ENCODE measurements at places on chromosomes 13 and 19.

DNA sequence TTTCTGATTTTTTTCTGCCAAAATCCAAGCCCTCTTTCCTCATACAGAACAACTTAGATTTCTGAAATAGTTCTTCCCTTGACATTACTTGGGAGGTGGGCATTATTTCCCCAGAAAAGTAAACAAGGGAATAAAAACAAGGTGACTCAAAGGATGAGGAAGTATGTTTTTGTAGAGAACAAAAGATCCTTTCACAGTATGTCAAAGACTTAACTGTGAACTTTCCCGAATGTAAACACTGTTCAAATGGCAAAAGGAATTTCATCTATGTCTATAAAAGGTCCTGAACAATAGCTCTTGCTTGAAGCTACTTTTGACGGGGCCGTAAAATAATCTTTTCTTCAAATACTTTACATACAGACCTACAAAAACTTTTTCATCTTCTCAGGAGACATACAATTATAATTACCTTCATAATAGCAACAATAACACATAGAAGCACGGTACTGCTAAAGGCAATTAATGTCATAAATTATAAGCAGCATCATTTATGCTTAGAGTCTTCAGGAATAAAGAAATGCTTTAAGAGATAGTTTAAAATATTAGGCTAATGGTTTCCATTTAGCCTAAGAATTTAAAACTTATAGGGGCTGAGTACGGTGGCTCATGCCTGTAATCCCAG is 191.1 kb downstream of the RGCC start:
- DNase-seq, result peak; percentile 33

- DNase-seq, result no peak
Observed at GRCh38 chr13:98325724-98326123, 148.7 kb upstream of the RNF113B start.

- no peak for DNase-seq
Observed at GRCh38 chr13:93708308-93709075, 481.9 kb downstream of the GPC6 start.

DNA sequence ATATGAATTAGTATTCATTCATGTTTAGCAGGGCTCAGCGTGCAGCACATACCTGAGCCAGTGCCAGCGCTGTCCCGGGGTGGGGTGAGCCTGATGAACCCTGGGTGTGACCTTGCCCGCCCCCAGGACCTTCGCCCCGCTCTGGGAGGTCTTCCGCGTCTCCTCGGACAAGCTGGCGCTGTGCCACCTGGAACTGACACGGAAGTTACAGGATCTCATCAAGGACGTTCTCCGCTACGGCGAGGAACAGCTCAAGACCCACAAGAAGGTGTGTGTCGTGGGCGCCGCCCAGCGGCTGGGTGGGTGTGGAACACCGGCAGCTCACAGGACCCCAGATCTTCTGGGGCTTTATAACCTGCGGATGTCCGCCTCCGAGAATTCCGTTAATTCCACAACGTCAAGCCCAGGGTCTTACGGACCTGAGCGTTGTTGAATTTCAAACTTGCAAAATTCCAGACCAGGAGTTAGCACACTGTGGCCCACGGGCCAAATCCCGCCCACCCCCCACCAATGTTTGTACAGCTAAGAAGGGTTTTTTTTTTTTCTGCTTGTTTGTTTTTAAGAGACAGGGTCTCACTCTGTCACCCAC is 15.4 kb downstream of the FCHO1 start:
- DNase-seq, result peak; percentile 95

DNA sequence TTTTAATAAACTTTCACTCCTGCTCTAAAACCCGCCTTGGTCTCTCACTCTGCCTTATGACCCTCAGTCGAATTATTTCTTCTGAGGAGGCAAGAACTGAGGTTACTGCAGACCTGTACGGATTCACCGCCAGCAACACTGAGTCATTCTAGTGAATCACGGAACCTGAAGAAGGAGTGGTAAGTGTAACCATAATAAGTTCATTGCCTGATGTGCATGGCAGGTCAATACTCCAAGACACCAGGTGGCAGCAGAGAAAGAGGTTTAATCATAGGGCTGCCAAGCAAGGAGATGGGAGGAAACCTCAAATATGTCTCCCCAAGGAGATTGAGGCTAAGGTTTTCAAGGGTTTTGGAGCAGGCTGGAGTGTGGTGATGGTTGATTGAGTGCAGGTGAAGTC is 204.3 kb upstream of the IPO5 start:
- DNase-seq, result peak; percentile 15

- no peak for DNase-seq
Observed at GRCh38 chr19:4376028-4376670, 24.2 kb downstream of the SH3GL1 start.

DNA sequence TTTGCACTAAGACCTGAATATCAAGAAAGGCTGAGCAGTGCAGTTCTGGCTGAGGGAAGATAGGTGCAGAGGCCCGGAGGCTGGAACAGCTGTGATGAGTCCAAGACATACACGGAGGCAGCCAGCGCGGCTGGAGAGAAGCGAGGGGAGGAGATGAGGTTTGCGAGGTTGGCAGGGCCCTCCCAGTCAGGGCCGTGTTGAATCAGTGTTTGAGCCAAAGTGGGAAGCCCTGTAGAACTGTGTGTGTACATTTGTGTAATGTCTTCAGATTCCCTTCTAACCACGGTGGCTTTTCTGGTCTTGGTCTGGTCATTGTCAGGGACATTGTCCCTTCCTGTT is 34.9 kb downstream of the PAK4 start:
- no peak for DNase-seq

DNA sequence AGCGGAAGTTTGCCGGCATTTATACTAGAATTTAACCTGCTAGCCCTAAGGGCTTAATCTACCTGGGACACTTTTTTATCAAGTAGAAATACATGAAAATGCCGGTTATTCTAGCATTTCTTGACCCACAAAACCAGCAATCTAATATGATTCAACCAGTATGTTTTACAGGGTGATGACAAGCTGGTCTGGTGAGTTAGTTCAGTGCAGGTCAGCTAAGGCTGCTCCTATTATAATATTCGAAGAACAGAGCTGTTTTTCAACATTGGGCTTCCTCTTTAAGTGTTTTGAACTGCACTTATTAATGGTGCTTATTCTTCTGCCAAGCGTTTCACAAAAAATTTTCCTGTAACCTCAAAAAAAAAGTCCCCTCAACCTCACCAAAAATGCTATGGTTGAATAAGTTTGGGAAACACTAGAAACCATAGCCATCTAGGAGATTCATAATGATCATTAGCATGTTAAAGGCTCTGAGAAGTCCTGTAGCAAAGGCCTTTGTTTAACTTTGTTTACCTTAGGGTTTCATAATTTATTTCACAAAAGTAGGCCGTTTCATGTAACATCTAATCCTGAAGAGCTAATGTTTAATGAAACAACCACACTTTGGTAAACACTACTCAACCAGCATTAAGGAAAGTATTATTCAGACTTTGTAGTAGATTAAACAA is 526.6 kb downstream of the KLF12 start:
- no peak for DNase-seq

DNA sequence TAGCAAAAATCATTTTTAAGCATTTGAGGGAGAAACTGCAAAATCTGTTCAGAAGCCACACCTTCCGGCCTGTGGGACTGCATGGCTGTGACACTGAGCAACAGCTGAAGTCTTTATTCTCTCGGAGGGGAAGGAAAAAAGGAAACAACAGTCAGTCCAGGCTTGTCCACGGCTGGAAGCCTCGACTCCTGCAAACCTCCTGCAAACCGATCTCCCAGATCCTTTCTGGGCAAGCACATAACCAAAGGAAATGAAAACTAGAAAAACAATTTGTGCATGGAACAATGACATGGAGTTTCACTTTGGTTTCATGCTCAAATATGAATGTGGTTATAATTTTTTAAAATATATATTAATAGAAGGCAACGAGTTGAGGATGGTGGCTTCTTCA is 1.0 kb downstream of the COL4A1 start:
- DNase-seq, result no peak

DNA sequence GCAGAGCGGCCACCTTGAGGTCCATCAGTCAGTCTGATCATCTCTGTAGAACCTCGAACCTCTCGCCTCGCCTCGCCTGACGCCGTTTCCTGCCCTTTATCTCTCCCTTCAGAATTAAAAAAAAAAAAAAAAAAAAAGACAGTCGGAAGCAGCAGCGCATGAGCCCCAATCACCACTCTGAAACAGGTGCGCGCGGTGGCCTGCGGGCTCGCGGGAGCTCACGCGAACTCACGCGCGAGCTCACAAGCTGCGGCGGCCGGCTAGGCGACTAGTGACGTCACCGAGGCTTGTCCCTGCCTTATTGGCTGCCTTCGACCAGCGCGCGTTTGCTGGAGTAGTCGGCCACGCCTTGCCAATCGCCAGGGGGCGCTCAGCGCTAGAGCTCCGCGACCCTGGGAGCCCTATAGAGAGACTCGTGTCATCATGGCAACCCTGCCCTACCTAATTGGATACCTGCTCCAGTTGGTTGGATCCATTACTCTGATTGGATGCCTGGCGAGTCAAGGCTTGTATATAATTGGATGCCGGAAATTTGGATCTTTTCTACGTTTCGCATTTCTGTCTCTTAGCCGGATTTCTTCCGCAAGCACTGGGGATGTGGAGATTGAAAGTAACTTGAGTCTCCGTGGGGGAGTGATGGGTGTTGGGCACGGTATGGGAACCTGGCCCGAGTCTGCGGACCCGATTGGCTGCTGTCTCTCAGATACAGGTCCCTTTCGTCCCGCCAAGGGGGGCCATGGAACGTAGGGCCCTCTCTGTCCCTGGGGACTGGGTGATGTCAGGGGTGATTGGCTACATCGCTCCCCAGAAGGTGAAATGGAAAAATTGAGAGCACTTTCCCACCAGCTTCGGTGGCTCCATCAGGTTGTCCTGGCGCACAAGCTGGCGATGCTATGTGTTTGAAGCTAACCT is 31.6 kb downstream of the SYT3 start:
- peak; percentile 100 for DNase-seq

DNA sequence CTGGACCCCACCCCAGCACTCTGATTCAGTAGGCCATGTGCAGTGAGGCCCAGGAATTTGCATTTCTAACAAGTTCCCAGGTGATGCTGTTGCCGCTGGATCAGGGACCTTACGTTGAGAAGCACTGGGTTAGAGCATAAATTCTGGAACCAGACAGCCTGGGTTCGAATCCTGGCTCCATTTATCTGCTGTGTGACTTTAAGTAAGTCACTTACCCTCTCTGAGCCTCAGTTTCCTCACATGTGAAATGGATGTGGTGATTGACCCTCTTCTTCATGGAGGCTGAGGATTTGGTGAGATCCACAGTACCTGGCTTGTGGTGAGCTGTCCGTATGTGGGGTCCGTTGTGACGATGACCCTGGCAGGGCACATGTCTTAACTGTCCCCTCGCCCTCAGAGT is 15.9 kb downstream of the HIPK4 start:
- DNase-seq, result no peak

GRCh38 chr19:2096034-2096479 is at the start of gene MOB3A:
TSS of gene MOB3A (minus strand) at chr19:2096326. CDS start at chr19:2078560, 17,766 bp downstream.
- peak; percentile 90 for DNase-seq

DNA sequence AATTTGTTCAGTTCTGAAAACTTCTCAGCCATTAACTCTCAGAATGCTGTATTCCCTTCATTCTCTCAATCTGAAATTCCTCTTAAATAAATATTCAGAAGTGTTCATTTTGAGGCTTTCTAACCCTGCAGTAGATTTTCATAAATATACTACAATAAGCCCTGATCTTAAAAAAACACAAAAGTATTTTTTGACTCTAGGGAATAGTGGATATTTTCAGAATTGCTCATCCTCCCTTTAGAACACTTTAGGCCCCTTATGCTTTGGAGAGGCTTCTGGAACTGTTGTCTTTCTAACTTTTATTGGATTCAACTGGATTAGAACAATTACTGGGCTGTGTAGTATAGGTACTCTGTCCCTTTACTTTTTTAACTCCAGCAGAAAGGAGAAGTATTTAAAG is 1662.6 kb upstream of the MIR17HG start:
- no peak for DNase-seq

GRCh38 chr13:111923439-111923838 is 143.5 kb upstream of the SOX1 start:
- no peak for DNase-seq

All from GM23338 (cell line).